AG08396 (cell line): ENCODE measurements at places on chromosomes 5 and 9.
A peak's percentile ranks its signal among the peaks of the same experiment; 100 is the strongest.

DNA sequence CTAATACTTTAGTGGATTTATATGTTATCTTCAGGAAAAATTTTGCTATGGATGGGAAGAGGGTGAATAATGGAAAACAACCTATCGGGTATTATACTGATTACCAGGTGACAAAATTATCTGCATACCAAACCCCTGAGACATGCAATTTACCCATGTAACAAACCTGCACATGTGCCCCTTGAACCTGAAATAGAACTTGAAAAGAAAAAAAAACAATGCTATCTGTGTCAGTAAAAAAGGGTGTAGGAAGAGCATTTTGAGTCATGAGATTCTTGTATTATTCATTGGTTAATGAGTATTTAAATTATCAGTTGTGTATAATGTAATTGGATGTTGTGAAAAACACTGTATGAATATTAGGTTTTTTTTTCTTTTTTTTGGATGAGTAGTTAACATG is 75.4 kb downstream of the PRR16 start:
- no peak for DNase-seq

DNA sequence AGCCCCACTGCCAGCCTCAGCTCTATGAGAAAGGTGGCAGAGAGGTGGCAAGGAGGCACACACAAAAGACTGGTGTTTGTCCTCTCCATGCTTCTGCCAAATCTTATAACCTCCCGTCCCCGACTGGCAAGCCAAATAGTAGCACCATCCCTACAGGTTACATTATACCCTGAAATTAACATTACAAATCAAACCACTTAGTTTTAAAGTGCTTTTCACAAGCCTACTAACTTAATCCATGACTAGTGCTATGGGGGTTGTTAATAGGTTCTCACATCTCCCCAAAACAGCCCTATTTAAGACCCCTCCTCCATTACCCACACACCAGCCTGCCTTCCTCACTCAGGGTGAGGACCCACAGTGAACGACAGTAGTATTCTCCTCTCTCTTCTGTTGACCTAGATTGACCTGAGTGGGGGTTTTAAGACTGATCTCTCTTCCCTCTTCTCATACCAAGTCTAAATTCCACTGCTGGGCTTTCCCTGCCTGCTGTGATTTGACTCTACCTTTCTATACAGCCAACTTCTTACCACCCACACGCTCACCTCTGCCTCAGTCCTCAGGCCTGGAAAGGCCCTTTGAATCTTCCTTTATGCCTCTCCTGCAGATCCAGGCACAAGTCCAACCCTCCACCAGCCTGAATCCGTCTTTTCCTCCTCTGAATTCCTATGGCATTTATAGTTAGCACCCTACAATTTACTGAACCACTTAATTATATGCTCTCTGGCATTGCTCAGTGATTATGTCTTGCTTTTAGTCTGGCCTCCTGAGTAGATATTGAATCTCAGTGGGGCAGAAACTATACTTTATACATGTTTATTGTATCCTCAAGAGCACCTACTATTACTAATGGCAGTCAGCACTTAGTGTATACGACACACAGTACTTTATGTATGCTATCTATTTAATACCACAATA is 116.1 kb downstream of the TMEM174 start:
- no peak for DNase-seq

DNA sequence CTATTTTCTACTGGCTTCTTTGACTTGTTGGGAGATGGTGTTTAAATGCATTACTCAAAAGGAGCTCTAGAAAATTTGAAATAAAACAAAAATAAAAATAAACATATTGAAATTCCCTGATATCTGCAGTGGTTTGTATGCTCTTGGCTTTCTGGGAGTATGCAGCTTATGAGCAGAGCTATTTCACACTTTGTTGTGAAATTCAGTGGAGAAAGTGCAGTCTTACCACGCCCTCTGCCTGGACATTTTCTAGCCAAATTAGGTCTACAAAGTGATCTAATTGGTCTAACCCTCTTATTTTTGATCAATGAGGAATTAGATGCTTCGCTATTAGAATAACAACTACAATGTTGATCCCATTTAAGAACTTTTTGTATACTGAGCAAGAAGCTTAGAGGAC is 66.8 kb downstream of the INSYN2B start:
- no peak for DNase-seq

- DNase-seq = no peak
Measured at GRCh38 chr9:135271425-135271824, 184.0 kb downstream of the OLFM1 start.

- no peak for DNase-seq
Measured at GRCh38 chr9:134223091-134223490, 58.7 kb upstream of the RNU6ATAC start.

GRCh38 chr9:98362624-98363252 is 107.3 kb upstream of the TBC1D2 start:
- no peak for DNase-seq

GRCh38 chr9:124754289-124754688 is 16.8 kb downstream of the NR6A1 start:
- DNase-seq = no peak

DNA sequence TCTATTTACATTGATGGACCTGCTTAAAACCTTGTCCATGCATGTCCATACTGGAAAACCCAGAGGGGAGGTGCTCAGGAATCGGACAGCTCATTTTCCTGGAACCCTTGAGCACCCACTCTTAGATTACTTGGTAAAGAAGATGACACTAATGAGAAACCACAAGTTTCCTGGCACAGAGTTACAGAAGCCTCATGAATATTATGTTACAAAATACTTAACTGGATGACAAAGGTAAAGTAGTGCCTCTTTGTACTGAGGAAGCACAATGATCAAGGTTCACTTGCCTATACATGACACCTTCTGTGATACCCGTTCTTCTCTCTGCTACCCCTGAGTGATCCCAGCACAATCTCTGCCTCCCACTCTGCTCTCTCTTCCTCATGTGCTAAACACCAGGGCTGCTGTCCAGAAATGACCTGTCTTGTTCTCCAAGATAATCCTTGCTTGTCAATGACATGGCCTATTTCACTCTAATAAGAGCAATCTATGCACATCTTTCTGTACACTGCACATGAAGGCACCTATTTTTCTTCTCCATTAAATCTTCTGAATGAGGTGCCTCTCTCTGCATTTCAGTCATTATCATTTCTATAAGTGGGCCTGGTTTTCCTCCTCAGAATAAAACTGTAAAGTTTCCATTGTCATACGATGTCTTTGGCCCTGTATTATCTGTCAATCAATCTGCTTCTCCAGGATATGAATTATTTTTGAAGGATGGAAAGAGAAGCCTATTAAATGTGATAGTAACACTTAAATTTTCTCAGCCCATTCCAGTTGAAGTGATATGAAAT is 684.0 kb upstream of the ACO1 start:
- DNase-seq = no peak

- DNase-seq = no peak
Measured at GRCh38 chr5:143174714-143175398, 228.6 kb downstream of the NR3C1 start.

DNA sequence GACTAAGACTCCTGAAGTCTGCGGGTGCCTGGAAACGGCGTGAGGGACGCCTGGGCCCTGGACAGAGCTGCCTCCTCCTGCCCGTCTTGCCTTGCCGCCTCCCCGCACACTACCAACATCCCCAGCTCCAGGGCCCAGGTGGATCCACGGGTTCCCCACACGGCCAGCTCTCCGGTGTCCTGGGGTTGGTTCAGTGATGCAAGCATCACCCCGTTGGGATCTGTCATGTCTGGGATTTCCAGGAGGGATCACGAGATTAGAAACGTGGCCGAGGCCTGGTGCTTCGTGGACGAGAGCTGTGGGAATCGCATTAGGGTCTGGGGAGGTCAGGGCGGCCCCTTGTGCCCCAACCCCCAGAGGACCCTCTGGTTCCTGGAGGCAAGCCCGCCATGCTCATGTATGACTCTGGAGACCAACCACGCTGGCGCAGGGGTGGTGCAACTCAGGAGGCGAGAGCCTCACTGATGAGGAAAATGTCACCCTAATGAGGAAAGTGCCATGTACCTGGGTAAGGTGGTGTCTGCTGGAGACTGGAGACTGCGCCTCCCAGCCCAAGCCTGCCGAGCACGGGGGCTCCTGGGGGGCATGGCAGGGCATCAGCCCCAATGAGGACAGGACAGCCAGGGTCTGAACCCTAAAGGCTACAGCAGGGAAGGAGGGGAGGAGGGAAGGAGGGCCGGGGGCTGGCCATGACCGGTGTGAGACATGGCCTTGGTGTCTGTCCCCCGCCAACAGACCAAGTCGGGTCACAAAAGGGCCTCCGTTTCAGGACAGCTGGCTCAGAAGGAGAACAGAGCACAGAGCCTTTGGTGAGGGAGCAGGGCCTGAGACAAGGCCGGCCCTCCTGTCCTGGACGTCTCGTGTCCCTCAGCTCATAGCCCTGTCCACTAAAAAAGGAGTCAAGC is 31.9 kb upstream of the SLC6A19 start:
- no peak for DNase-seq

DNA sequence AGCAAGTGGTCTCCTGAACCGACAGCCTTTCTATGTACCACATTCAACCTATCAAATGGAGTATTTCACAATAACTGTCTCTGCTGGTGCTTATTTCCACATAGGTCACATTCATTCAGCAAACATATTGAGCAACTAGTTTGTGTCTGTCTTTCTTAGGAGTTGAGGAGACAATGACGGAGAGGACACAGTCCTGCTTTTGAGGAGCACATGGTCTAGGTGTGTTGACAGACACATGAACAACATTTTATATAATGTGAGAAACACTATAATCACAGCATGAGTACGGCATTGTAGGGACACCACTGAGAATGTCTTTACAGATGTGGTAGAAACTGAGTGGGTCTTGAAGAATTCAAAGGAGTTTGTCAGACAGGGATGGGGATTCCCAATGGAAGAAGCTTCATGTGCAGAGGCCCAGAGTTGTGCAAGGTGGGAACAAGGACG is 28.5 kb downstream of the NFIL3 start:
- DNase-seq = peak; percentile 28
